Osteocyte (in vitro differentiated cells): ENCODE measurements at places on chromosomes 4 and X.
A peak's percentile ranks its signal among the peaks of the same experiment; 100 is the strongest.

DNA sequence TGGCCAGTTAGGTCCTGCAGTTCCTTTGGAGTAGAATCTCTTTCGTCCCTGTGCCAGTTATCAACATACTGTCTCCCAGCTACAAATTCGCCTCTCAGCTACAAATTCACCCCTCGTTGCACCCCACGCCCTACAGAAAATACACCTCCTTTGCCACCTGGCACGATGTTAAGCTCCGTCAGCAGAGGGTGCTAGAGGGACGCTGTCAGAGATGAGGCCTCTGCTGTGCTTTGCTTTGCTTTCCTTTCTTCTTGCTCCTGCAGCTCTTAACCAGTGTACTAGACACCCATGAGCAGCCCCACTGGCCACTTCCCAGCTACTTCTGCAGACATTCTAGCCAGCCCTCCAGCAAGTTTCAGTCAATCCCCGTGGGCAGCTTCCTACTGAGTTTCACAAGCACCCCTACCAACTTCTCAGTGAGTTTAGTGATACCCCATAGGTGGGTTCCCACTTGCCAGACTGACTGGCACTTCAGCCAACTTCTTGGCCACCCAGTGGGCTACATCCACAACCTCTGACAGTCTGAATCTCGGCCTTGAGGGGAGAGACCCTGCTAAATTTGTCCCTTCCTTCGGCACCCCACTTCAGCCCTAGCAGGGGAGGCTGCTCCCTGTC, 21.8 kb downstream of the HAUS3 start:
- DNase-seq: peak; percentile 90

- no peak for DNase-seq
Observed at GRCh38 chrX:56228914-56229313, 3.2 kb upstream of the KLF8 start.

DNA sequence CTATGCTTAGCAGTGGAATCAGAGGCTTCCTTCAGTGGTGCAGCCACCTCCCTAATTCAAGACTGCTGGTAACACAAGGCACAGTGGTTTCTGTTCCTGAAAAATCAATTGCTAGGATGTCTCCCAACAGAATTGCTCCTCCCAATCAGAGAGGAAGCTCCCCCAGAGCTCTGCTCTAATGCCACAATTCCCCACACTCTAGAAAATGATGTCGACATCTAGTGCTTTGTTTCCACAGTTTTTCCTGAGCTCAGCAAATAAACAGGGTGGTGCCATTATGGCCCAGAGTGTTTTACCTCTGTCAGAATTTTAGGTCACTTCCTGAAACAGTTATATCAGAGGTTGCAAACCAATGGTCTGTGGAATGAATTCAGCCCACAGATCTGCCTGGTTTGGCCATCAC, 24.7 kb downstream of the TAB3 start:
- DNase-seq: no peak

- no peak for DNase-seq
Observed at GRCh38 chr4:158827543-158827981, 58.7 kb downstream of the FNIP2 start.

DNA sequence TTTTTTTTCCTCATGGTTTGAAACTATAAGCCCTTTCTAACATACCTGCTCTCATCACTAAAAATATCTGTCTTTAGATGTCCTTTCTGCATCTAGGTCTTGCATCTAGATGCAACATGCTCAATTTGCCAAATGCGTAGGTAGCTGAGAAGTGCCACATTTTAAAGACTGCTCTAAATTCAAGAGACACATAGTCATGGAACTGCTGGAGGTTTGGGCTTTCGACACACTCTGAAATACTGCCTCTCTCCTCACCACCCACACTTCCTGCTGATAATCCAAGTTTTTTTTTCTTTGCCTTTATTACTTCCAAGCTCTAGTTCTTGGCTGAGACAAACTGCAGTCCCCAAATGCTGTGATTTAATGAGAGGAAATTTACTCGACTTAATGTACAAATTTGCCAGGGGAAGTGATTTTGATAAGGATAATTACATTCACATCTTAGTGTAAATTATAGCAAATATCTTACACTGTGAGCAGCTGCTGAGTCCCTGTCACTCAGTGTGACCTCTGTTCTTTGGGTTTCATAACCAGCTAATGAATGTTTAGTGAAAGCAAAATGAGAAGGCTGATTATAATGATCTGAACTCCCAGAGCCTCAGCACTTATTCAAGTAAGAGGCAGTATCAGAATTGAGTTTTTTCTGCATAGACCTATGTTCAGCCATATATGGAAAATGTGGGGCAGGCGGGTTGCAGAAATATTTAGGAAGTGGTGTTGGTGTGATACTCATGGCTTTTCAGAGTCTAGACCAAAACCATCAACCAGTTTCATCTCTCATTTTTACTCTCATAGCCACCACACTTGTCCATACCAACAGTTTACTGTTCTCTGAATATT, 31.3 kb downstream of the DRD5 start:
- no peak for DNase-seq

DNA sequence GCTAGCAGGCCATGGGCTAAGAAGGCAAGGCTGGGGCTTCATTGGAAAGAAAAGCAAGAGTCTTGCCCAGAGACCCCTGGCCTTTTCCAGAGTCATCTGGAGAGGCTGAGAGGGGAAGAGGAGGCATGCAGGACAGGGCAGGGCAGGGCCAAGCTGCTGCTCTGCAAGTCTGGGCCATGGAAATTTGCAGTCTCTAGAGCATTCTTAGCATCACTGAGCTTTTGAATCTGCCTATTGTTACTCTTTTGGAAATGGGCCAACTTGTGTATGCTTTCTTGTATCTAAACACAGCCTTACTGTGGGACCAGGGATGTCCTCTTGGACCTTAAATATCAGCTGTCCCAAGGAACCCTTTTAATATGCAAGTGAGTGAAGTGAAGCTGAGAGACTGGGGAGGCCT, 560.5 kb downstream of the MID1IP1 start:
- no peak for DNase-seq

DNA sequence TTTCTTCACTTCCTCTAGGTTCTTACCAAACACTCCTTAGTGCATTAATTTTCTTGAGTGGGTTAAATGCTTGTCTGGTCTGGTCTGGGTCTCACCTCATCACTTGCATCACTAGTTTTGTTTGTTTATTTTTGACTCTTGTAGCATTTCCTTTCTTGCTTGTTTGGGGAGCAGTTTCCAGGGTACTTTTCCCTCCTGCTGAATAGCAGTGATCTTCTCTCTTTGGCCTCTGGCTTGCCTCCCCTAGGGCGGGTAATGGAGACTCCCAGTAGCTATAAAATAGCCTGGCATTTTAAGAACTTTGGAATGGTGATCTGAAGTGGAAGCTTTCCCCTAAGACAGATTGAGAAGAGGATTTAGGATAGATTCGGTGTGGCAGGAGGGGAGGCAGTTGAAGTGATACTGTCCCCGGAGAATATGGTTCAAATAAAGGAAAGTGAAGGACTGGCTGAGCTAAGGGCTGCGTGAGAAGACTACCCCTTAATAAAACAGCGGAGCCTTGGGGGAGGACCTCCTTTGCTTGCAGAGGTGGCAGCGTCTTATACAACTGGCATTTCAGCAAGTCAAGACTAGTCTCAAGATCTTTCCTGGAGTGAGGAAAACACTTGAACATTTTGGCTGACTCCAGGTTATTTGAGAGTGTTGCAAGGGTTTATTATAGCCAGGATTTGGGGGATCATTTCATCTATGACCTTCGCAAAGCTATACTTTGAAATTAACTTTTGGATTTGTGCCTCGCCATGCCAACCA, 190.6 kb downstream of the FRAS1 start:
- no peak for DNase-seq

GRCh38 chr4:169151671-169152070, 119.1 kb downstream of the SH3RF1 start:
- DNase-seq: no peak

- DNase-seq: no peak
Observed at GRCh38 chrX:153641627-153642026, 5.4 kb upstream of the DUSP9 start.

DNA sequence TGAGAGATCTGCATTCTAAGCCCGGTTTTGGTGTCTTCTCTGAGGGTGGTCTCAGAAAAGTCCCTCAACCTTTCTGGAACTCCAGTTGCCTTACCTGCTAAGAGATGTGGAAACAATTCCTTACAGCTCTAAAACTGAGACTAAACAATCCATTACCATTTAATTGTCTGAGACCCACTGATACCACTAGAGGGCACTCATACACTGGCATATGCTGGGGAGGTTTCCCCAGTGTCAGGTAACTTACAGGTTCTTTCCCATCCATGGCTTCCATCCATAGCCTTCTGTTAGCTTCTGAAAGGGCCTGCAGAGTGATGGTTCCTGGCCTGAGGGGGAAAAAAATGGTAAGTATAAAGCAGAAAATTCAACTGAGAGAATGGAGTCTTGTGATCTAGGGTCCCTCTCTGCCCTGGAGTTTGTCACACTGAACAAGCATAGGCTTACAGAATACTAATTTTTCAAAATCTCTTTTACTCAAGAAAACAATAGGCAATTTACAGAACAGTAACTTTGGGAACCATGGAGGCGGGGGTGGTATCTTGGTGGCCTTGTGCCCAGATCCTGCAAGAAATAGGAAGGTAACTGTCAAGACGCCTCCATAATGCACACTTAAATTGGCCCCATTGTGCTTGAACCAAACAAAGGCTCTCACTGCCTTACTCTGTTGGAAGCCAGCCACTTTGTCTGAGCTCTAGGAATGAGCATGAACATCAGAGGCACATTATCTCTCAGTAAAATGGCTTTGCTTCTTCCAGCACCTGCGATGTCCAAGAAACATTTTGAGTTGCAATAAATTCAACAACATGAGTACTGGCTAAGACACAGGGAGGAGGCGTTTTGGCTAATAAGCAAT, 236.1 kb downstream of the OPHN1 start:
- no peak for DNase-seq
